A172 (cell line): ENCODE measurements at places on chromosomes 13 and 19. TPM values are rescaled to one million over a fixed set of nuclear protein-coding genes. Genes with fewer than 3 reads are reported as not detected.
A peak's percentile ranks its signal among the peaks of the same experiment; 100 is the strongest.

DNA sequence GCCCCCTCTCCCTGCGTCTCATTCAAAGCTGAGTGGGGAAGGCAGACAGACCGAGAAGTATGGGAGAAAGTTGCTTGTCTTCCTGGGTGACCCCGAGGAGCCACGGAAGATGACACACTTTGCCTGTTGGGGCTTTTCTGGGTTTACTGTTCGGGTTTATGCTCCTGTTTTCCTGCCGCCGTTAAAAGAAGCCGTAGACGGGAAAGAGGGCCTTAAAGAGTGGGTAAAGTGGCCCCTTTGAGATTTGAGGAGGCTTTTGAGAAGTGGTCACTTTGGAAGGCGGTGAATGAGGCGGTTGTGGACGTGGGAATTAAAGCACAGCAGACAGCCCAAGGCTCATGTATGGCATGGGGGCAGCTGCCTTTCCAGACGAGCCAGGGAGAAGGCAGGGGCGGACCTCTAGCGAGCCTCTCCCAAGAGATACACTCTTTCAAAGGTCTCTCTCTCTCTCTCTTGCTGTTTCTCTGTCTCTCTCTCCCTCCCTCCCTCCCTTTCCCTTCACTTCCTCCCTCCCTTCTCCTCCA lies 493 bp upstream of the LHFPL6 start:
- peak; percentile 15 for DNase-seq

CD79A gene
- not detected in 2 replicates for total RNA-seq

GRCh38 chr19:52646571-52647217 lies 8.5 kb upstream of the ZNF83 start:
- DNase-seq, result no peak

IZUMO2 gene
- not detected in 2 replicates for total RNA-seq

DNA sequence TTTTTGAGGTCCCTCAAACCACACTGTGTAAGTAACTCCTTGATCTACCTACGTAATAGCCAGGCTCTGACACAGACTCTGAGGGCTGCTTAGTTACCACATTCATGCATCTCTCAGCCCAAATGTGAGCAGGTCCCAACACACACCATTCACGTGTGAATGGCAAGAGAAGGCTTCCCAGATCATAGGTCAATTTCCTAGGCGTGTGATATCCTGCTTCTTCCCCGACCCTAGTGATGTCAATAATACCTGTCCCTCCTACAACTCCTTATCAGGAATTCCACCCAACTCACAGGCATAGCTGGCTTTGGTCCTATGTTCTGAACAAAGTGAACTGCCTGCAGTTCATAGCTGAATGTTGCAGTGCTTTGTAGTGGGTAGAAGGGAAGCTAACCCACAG lies 334.5 kb downstream of the RFC3 start:
- DNase-seq, result peak; percentile 8

DNA sequence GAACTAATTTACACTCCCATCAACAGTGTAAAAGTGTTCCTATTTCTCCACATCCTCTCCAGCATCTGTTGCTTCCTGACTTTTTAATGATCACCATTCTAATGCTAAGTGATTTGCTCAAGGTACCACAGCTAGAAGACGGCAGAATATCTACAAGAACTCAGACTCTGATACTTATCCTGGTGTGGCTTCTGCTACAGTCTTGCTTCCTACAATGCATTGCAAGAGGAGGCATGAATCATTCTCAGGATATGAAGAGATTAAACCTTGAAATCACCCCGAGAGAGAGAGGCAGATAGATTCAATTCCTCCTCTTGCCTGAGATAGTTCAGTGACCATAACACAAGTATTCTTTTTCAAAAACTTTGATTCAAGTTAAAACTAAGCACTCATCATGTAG lies 306.4 kb downstream of the TBC1D4 start:
- DNase-seq, result no peak

JAK3 gene
- total RNA-seq, result 0.41 and 0.69 TPM in 2 replicates

DNA sequence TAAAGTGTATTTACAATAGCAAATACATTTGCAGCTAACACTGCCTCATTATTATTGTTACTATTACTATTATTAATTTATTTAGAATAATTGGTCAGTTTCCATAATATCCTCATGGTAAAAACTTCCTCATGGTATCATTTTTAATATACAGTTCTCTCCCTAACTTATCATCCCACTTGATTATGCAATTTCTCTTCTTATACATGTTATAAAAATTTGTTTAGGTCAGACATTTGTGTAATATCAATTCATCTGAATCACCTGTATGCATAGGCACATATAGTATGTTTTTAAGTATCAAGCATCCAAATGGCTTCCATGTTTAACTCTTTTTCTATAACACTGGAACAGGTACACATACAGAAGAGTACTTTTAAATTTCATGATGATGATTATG lies 210.8 kb upstream of the STARD13 start:
- DNase-seq, result no peak

DNA sequence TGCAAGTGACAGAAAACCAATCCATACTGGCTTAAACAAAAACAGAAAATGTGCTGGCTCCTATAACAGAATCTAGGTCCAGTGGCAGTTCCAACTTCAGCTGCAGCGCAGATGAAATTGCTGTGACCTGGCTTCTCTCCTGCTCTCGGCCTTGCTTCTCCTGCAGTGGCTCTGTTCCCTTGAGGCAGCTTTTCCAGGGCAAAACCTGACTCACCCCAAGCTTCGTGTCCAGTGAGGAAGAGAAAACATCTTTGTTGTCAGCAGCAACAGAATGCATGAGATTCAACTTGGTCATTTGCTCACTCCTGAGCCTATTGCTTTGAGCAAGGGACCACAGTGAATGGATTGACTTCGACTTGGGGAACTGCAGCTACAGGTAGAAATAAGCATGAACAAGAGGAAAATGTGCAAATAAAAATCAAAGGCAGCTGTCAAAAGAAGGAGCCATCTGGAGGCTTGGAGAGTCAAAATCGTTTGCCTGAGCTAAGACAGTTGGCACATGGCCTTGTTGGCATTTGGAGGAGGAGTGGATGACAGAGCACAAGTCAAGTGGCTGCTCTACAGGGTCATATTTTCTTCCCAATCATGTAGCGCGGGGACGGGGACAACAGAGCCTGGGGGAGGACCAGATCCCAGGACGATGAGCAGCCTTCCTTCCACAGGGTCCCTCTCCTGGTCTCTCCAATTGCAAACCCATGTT lies 523.4 kb downstream of the FGF9 start:
- DNase-seq, result no peak

DNA sequence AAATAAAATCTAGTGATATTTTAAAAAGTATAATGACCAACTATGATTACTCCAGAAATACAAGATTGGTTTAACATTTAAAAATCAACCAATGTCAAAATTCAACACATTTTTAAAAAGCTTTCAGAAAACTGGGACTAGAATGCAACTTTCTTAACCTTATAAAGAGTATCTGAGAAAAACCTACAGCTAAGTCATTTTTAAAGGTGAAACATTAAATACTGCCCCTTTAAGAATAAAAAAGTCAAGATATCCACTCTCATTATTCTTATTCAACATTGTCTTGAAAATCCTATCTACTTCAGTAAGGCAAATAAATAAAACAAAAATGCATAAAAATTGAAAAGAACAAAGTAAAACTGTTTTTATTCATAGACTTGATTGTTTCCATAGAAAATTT lies 673.2 kb downstream of the UQCRFS1 start:
- DNase-seq, result no peak

KRTDAP gene
- not detected in 2 replicates for total RNA-seq

CKM gene
- not detected in 2 replicates for total RNA-seq

- DNase-seq, result no peak
These were observed 9.7 kb downstream of the CLN5 start for GRCh38 chr13:77001540-77001939.

- no peak for DNase-seq
These were observed 14.6 kb upstream of the DIAPH3 start for GRCh38 chr13:60178327-60178726.

DNA sequence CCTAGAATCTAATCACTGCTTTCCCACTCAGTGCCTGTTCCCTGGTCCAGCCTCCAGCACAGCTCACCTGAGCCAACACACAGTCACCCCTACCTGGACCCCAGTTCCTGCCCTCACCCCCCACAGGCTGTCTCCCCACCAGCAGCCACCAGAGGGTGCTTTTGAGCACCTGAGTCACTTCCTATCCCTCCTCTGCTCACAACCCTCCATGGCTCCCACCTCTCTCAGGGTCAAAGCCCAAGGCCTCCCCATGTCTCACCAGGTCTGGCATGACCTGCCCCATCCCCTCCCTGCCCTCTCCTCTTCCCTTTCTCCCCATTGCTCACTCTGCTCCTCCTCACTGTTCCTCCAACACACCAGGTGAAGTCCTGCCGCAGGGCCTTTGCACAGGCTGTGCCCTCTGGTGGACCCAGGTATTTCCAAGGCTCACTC lies 7.1 kb upstream of the DPP9 start:
- no peak for DNase-seq

GRCh38 chr19:44891016-44891882 lies at the start of gene TOMM40:
TSS of gene TOMM40 (plus strand) at chr19:44891254. CDS start at chr19:44891416, 162 bp downstream.
- peak; percentile 96 for DNase-seq

ZNF433 gene
- 7.2 and 11.3 TPM in 2 replicates for total RNA-seq

GRCh38 chr13:43260999-43261398 lies 237.6 kb downstream of the DNAJC15 start:
- peak; percentile 47 for DNase-seq

SRRM5 gene
- total RNA-seq, result not detected in 2 replicates

DNA sequence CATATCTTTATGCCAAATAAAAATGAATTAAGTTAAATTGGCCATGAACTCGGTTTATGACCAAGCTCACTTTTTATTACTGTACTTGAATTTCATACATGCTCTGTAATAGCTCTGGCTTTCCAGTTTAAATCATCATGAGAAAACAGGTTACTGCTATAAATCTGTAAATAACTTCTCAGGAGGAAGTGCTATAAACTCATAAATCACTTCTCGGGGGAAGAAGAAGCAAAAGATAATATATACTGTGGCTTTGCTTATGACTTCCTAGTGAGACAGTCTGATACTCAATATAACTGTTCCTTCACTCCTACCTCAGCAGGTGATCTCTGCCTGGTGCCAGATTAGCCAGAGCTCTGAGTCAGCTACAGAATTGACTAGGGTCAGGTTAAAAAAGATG lies 12.5 kb downstream of the SUPT20H start:
- no peak for DNase-seq

GRCh38 chr19:16861834-16862233 lies 27.0 kb upstream of the F2RL3 start:
- no peak for DNase-seq

GRCh38 chr13:24271231-24271600 lies 38.2 kb upstream of the C1QTNF9 start:
- peak; percentile 1 for DNase-seq

IFNL1 gene
- not detected in 2 replicates for total RNA-seq

DNA sequence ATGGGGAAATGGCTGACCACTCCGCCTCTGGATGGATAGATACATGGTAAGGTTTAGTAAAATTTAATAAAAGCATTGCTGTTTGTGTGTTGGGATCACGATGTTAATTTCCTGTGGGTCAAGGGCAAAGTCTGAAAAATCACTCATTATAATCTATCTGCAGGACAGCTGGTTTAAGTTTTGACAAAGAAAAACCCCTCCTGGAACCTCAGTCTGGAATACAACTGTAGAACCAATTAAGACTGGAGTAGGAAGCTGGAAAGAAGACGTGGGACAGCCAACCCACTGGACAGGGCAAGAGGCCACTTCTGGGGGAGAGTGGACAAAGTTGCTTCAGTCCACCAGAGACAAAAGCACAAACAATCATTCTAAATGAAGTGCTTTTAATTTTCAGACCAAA lies 1.6 kb upstream of the PRKACA start:
- DNase-seq, result no peak

AXL gene
- 418 and 457 TPM in 2 replicates for total RNA-seq

DNA sequence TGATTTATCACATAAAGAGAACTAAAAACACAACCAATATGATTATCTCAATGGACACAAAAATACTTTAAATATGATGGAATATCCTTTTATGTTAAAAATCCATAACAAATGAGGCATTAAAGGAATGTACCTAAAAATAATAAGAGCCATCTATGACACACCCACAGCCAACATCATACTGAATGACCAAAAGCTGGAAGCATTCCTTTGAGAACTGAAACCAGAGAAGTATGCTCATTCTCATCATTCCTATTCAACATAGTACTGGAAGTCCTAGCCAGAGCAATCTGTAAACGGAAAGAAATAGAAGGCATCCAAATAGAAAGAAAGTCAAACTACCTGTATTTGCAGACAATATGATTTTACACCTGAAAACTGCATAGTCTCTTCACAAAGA lies 671.0 kb downstream of the SLITRK1 start:
- DNase-seq, result no peak

DNA sequence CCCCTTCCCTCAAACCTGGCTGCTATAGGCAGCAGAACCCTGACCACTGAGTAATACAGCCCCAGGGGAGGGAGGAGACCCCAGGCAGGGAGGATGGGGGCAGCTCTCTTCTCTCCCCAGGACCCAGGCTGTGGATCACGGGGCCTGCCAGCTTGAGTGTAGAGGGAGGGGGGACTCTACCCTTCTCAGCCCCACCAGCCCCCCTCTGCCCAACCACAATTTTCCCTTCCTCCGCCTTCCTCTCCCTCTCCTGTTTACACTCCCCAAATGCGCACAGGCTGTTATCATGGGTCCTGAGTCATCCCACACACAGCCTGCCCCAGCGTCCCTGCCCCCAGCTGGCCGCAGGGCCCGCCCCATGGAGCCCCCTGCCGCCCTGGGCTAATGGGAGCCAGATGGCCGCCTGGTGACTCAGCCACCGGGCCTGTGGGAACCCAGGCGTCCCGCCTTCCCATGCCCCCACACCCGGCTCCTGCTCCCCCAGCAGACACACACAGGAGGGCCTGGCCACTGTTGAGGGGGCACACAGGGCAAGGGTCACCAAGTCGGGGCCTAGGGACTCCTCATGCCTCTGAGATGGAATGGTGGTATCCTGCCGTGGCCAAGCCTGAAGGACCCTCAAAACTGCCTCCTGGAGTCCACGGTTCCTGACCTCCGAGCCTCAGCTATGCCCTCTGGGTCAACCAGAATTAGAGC lies 13.6 kb downstream of the CCDC97 start:
- DNase-seq, result peak; percentile 97

DNA sequence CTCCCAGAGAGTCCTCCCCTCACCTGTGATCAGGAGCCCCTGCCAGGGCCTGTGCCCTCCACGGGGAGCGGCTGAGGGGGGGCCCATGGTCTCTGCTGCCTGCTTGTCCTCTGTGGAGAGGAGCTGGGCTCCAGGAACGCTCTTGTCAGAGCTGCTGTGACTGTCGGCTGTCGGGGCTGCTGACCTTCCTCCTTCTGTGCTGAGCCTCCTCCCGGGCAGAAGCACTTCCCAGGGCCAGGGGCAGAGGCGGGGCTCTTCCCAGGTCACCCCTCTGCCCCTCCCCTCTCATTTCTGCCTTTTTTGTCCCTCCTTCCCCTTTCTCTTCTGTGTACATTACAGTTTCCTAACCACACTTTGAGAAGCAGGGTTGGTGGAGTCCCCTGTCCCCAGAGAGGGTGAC lies at the start of gene CEACAM4:
Gene CEACAM4, minus strand, starts transcription at position 198 of the 400 bp plus-strand sequence. Its CDS starts 111 bp downstream, at position 87.
- DNase-seq, result no peak
